ENCODE measurements at places on chromosomes 7 and 10. TPM values are rescaled to one million over a fixed set of nuclear protein-coding genes. Genes with fewer than 3 reads are reported as not detected.

NME8 gene
- not detected for total RNA-seq

PNLIPRP2 gene
- not detected for total RNA-seq

LRRC4 gene
- total RNA-seq = 0.34 TPM

AKR1C8 gene
- total RNA-seq = not detected

SLC26A3 gene
- total RNA-seq = not detected

ACSM6 gene
- total RNA-seq = not detected

SNCG gene
- total RNA-seq = 0.74 TPM

ANK3 gene
- total RNA-seq = not detected

SUN3 gene
- total RNA-seq = 17.0 TPM

PAPOLB gene
- not detected for total RNA-seq

DNA sequence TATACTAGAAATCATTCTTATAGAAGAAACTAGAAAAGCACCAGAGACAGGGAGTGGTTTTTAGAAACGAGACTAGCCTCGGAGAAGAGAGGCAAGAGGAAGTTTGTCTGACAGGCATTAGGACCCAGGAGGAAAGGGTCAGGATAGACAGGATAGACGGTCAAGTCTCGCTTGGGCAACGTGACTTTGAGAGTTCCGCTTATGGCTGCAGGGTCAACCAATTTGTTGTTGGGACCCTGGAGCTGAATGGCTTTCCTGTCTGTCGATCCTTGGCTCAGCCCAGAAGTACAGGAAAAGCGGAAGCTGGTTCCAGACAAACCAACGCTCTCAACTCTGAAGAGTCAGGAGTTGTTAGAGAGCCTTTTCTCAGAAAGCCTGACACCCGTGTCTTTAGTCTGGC lies 191.2 kb downstream of the FZD1 start:
- DNase-seq = no peak

- DNase-seq = no peak
Observed at GRCh38 chr7:48528646-48529045, 357.4 kb downstream of the ABCA13 start.

GRCh38 chr10:46019569-46020343 lies 10.7 kb downstream of the NCOA4 start:
- no peak for DNase-seq

GRCh38 chr7:71237945-71238344 lies 106.0 kb downstream of the GALNT17 start:
- no peak for DNase-seq

GRCh38 chr7:36034020-36034419 lies 119.0 kb upstream of the EEPD1 start:
- no peak for DNase-seq

- DNase-seq = no peak
Observed at GRCh38 chr7:8014399-8014798, 45.8 kb downstream of the GLCCI1 start.

DNA sequence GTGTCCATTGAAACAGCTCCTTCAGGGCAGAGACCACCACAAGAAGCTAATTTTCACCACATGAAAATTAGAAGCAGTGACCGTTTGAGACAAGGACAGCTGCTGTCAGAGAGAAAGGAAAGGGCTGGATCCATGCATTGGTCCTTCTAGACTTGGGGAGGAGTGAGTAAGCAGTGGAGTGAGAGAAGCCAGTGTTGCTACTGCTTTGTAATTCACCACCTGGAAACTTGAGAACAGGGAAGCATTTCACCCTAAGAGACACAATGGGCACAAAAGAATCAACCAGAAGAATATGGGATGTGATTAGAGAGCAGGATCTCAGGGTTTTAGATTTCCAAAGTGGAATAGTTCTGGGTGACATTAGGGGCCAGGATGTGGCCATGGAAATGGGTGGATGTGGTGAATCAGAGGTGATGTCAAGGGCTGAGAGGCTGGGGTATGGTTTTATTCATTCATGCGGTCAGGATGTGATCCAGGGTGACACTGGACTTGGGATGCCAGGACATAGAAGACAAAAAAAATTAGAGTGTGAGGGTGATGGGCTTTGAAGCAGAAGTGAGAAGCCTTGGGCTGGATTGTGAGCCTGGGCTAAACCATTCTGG lies 61.6 kb downstream of the DENND11 start:
- no peak for DNase-seq

DNA sequence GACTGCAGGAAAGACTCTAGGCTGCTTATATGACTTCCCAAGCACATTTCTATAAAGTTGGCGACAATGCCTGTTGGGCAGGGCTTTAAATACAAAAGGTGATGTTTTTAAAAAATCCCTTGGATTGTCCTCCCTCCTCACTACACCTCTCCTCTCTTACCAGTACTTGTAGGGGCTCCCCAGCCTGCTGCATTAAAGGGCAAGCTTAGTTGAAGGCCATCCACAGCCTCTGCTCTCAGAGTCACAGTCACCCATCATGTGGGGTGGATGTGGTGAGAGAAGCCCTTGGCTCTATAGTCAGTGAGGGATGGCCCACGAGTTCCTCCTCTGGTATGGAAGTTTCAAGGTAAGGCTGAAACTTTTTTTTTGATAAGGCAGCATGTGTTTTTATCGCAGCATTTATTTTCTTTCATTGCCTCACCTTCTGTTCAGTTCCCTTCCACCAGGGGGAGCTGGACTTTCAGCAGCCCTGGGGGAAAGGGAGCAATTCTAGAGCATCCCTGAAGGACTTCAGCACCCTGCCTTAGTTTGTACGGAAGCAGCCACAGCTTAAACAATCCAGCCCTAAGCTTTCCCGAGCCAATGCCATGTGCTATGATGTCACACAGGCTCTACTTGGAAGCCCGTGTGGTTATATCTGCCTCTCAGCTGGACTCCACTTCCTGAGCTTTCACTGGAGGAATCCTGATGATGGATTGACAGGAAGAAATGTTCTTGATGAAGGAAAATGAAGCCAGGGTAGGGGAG lies 131.9 kb downstream of the CALCR start:
- DNase-seq = peak; percentile 25

GRCh38 chr7:28408105-28408959 lies 4.0 kb upstream of the CREB5 start:
- DNase-seq = no peak

- no peak for DNase-seq
Observed at GRCh38 chr7:6512892-6513291, 38.4 kb downstream of the GRID2IP start.

DNA sequence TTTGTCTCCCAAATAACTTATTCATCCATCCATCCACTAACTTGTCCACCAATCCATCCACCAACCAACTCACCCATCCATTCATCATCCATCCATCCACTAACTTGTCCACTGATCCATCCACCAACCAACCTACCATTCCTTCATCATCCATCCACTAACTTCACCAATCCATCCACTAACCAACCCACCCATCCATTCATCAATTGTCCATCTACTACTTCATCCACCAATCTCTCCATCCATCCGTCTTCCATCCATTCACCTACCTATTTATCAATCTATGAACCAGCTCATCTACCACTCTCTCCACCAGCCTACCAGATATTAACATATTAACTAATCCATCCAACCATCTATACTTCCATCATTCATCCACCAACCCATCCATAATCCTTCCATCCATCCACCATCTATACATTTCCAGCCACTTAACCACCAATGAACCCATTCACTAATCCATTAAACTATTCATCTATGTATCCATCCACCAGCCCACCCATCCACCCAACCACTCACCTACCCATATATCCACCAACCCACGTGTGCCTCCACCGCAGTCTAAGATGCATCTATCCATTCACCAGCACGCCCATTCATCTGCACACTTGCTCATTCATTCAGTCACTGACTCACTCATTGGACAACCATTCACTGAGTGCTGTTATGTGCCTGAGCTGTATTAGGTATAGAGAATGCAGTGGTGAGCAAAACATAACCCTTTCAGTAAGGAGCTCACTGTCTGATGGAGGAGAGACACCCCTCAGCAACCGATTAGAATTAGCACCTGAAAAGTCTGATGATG lies 19.8 kb upstream of the TBL2 start:
- no peak for DNase-seq

- peak; percentile 65 for DNase-seq
Observed at GRCh38 chr7:135620980-135621850, 41.1 kb upstream of the STMP1 start.

DNA sequence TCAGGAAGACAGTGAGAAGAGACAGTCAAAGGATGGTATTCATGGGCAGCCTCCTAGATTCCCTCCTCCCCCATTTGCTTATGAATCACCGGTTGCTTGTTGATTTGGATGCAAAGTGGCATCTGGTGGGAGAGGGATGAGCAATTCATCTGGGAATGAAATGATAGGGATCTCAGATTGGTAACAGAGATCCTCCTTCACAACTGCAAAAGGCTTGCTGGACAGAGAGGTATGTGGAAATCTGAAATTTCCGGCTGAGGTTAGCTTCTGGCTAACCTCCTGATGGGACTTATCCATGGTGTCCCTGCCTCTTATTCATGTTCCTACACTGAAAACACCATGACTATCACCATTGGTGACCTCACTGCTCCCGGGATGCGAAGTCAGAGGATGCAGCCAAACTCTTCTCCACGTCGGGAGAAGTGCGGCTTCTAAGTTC lies 48.4 kb upstream of the PODXL start:
- peak; percentile 71 for DNase-seq

GRCh38 chr7:142356166-142356565 lies 98.3 kb upstream of the PRSS58 start:
- DNase-seq = no peak

DNA sequence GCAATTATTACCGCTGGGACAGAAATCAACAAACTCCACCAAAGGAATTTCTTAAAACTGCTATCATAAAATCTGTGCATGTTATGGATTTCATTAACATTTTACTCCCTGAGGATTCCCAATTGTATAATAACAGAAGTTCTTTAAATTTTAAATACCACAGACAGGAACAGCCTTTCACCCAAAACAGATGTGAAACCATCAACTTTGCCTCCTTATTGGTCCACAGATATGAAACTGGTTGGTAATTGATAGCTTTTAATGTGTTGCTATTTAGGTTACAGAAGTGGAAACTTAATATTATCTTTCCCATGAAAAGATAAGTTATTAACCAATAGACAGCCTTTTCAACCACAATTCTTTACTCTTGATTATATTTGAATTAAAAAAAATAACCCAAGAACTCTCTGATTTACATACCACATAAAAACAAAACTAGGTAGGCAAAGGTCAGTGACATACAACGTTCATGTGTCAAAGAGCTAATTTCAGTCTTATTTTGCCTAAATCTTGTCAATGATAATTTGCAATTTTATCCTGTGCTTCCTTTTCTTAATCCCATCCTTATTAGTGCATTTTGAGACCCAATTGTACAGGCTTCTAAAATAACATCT lies 90.0 kb downstream of the NRP1 start:
- no peak for DNase-seq

DNA sequence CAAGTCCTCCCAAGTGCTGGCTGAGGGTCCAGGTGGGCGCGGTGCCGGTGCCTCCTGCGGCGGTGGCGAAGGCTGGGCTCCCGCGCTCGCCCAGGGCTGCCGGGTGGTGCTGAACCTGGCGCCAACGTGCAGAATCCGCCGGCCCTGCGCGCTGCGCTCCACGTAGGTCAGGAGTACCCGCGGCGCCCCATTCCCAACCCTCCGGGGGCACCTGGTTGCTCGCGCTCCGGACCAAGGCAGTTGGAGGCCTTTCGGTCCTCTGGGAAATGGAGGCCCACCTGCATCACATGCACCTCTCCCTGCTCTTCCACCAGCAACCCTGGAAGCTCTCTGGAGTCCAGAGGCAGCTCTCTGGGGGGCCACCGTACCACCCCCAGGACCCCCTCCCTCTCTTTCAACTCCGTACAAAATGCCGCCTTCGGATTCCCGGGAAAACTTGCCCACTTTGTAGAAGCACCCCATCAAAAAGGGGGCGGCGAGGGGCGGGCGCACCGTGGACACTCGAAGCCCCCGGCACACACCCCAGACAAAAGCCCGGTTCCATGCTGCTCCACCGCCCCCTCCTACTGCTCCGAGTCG lies 745 bp downstream of the SLC16A9 start:
- DNase-seq = no peak

GRCh38 chr7:72805526-72806494 lies 22.2 kb downstream of the TYW1B start:
- no peak for DNase-seq

DNA sequence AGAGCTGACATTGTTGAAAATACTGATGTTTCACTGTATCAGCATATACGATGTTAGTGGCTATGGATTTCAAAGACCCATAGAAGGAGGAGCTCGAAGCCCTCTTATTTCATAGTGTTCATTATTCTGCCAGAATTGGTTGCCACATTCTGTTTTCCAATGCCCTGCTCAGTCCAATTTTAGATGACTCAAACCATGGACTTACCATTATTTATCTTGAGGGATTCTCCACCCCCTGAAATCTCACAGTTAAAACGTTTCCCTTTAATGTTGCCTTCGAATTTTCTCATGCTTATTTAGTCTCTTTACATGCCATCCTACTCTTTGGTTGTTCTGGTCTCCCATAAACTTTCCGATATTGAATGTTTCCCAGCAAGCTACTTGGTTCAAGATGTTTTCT lies 264.5 kb downstream of the HDAC9 start:
- DNase-seq = no peak

- DNase-seq = no peak
Observed at GRCh38 chr10:77724820-77725219, 87.2 kb upstream of the KCNMA1 start.

GRCh38 chr10:46552526-46553237 lies 3.8 kb downstream of the GPRIN2 start:
- no peak for DNase-seq

DNA sequence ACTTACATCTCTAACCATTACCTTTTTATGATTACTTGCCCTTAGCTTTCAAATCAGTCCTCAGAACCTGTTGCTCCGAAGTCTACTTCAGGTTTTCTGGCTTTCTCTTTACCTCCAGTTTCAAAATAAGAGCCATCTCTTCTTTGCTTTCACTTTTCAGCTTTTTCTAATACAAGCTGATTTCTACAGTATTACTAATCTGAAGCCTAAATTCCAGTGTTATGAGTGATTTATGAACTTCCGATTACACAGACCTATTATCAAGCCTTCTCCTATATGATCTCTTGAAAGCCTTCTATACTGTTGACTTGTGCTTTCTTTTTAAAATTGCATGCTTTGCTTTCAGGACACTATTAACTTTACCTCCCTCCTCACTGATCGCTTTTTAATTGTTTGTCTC lies 1307.8 kb upstream of the CELF2 start:
- DNase-seq = no peak

GRCh38 chr10:55233505-55233904 lies 432.5 kb upstream of the PCDH15 start:
- no peak for DNase-seq

DNA sequence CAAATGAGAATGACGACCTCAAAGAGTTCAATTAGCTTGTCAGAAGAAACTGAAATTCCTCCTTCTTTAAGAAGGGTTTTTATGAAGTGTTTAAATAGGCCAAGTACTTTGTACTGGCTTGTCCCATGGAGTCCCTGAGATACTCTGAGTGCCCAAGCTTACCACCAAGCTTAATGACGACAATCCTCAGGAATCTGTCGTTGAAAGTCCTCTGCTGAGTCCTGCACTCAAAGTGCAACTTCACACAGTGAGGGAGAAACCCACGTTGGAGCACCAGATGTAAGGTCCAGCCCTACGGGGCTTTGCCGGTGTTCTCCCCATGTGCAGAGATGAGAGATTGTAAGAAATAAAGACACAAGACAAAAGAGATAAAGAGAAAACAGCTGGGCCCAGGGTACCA lies 42.8 kb upstream of the AKR1C2 start:
- no peak for DNase-seq

Data from SJSA1 (cell line).